ENCODE measurements at places on chromosomes 2 and 18.

DNA sequence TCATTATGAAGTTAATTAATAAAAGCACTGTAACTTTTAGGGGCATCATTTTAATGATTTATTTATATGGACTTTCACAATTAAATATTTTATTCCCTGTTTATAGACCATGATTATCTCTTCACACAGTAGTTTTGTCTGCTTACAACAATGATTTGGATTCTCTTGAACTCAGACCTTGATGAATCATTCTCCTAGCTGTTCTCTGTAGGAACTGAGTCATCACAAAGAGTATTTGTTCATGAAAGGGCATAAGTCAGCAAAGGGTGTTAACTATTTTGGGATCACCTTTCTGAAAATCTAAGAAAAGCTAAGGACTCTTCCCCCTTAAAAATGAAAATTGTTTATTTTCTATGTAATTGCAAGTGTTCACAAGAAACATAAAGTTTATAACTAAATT, 461.1 kb upstream of the UBE2E3 start:
- DNase-seq: peak; percentile 81

- DNase-seq: no peak
Measured at GRCh38 chr2:3814706-3815245, 111.4 kb downstream of the DCDC2C start.

DNA sequence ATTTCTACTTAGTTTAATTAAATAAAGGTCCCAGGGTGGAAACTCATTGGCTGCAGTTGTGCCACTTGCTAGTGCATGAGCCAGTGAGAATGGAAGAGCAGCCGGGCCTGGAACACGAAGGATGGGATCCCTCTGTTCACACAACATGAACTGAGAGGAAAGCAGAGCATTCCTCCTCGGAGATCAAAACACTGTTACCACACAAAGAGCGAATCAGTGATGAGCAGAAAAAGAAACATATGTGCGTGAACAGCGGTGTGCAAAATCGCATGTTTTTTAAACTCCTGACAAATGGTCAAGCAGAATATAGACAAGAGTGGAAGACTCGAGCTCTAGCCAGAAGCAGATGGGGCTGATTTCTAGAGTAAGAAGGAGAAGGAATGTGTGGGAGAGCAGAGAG, 28.4 kb upstream of the ANKRD44 start:
- no peak for DNase-seq

GRCh38 chr2:69559442-69560146, 83.9 kb downstream of the AAK1 start:
- peak; percentile 71 for DNase-seq

DNA sequence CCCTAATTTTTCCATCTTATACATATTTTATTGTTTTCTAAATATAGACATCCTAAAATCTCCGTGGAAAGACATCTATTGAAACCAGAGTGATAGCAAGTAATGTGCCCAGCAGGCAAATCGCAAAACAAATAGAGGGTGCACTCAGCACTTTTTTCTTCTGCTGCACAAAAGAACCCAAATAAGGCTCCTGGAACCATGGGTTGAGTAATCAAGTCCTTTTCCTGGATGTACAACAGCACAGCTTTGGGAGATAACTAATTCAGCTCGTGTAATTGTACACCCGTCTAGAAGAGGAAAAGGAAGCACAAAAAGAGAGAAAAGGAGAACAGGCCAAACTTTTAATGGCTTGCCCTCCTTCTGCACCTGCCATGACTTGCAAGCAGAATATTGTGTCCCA, 126.9 kb upstream of the TLK1 start:
- peak; percentile 52 for DNase-seq

GRCh38 chr18:72863754-72864153, 4.0 kb downstream of the NETO1 start:
- no peak for DNase-seq

- DNase-seq: no peak
Measured at GRCh38 chr2:120716641-120717585, 18.8 kb upstream of the GLI2 start.

- peak; percentile 45 for DNase-seq
Measured at GRCh38 chr2:82675186-82675585, 1783.9 kb downstream of the SUCLG1 start.

GRCh38 chr2:135817951-135818350, 19.0 kb downstream of the LCT start:
- DNase-seq: peak; percentile 36

- DNase-seq: no peak
Measured at GRCh38 chr2:58130238-58130637, 83.6 kb downstream of the VRK2 start.

DNA sequence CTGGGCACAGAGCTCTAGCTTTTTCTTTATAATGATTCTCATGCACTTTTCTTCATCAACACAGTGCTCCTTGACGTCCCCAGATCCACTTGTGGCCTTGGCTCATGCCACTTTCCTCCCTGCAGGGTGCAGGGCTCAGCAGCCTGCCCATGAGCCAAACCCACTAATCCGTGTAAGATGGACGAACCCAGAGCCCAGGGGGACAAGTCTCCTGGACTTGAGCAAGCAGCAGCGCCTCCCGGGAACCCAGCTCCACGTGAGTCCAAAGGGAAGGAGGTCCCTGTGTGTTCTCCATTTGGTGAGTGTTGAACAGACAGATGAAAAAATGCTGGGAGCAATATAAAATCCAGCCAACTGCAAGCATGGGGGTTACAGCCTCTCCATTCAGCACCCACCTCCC, 470.6 kb upstream of the HS6ST1 start:
- DNase-seq: no peak

DNA sequence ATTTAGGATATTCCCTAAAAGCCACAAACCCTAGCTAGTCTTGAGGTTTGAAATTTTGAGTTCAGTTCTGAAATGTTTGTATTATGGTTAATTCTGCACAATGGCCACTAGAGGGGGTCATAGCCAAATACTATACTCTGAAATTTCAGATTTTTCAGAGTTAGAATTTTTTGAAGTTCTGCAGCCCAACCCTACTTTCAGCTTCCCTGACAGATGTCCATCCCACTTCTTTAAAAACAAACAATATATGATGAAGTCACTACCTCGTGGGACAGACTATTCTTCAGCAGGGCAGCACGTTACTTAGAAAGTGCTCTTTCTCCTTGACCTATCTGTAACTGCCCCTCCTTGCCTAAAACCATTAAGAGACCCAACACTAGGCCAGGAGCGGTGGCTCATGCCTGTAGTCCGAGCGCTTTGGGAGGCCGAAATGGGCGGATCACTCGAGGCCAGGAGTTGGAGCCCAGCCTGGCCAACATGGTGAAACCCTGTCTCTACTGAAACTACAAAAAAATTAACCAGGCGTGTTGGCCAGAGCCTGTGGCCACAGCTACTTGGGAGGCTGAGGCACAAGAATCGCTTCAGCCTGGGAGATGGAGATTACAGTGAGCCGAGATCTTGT, 48.2 kb upstream of the PAPOLG start:
- DNase-seq: peak; percentile 46

DNA sequence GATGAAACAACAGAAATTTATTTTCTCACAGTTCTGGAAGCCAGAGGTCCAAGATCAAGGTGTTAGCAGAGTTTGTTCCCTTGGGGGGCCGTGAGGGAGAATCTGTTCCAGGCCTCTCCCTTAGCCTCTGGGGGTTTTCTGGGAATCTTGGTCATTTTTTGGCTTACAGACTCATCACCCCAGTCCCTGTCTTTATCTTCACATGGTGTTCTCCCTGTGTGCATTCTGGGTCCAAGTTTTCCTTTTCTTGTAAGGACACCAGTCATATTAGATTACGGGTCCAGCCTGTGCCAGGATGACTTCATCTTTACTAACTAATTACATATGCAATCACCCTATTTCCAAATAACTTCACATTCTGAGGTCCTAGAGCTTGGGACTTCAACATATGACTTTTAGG, 292.5 kb upstream of the TRIB2 start:
- DNase-seq: peak; percentile 31

- DNase-seq: no peak
Measured at GRCh38 chr2:99734236-99734635, 244.4 kb upstream of the REV1 start.

- no peak for DNase-seq
Measured at GRCh38 chr2:2919574-2920365, 457.8 kb downstream of the EIPR1 start.

- no peak for DNase-seq
Measured at GRCh38 chr18:2818281-2818680, 28.5 kb upstream of the EMILIN2 start.

DNA sequence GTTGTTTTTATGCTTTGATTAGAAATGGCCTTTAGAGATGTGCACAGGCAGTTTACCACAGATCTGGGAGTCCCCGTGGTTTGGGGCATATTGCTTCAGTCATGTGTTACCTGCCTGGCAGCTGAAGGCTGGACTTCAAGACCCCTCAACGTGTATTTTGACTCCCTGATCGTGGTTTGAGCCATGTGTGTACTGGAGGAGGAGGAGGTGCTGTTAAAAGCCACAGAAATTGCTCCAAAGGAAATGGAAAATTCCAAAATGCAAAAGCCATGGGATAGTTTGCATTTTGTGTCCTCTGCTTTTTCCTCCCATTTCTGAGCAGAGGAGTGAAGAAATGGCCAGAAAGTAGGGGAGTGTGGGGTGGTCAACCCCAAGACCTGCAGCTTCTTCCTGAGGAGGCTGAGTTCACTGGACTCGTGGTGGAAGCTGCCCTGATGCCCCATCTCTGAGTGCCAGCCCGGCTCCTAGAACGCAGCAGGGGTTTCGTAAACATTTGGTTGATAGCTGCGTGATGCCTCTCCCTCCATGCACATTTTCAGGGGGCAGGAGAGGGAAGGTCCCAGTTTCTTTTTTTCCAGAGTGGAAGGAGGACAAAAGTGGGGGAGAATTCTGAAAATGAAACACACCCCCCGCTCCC, 45.7 kb downstream of the ITGB1BP1 start:
- no peak for DNase-seq

DNA sequence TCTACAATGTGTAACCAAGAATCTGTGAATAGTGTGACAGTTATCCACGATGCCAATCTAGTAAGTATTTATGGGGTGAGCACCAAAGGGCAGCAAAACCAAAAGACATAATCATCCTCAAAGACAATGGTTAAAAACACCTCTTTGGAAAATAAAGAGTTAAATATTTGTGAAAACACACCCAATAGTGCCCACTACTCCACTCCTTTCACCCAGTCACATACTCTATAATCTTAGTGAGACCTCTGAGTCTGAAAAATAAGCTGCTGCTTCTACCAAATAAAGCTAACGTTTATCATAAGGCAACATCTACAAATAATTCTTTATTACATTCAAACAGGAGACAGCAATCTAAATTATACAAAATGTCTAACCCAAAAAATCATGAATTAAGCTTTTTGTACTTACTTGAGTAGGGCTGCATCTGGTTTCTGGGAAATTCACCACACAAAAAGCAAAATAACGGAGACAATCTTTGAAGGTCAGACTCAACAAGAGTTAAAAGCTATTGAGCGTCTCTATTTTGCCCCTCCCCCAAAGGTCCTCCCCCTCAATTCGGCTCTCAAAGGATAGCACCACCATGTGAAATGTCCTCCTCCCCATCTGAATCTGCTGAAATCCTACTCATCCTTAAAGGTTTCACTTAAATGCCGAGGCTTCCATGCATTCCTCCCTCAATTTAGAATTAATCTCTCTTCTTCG, 2.0 kb downstream of the RAPH1 start:
- DNase-seq: peak; percentile 19

DNA sequence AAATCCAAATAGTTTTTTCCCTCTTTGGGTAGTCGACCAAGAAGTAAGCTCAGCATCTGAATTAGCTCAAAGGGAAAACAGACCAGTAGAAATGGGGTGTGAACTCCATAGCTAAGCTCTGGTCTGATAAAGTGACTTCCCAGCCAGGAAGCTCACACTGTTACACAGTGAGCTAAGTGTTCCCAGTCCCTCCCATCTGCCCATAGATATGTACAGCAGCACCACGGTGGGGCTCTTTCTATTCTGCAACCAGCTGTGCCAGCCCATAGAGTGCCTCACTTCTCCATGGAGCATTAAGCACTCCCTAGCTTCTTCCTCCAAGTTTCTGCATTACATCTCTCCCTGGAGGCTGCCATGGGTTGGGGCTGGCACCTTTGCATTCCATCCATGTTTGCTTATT, 27.6 kb upstream of the NEMP2 start:
- DNase-seq: no peak

GRCh38 chr18:73908323-73908722, 239.3 kb downstream of the FBXO15 start:
- DNase-seq: peak; percentile 63

DNA sequence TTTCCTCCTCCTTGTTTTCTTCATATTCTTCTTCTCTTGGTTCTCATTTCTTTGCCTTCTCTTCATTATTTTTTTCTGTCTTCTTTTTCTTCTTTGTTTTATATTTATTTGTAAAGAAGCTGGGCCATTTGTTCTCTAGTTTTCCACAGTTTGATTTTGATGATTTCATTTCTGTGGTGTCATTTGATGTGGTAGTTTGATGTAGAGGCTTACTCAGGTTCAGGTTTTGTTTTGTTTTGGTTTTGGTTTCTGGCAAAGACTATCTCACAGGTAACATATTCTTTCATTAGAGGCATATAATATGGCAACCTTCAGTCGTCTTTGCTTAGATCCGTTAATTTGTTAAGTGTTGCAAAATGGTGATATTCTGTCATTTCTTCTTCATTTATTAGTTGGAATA, 75.3 kb downstream of the BABAM2 start:
- no peak for DNase-seq

GRCh38 chr2:241970716-241971115, 101.2 kb downstream of the RTP5 start:
- no peak for DNase-seq

GRCh38 chr18:60563082-60563481, 190.5 kb upstream of the MC4R start:
- DNase-seq: no peak

DNA sequence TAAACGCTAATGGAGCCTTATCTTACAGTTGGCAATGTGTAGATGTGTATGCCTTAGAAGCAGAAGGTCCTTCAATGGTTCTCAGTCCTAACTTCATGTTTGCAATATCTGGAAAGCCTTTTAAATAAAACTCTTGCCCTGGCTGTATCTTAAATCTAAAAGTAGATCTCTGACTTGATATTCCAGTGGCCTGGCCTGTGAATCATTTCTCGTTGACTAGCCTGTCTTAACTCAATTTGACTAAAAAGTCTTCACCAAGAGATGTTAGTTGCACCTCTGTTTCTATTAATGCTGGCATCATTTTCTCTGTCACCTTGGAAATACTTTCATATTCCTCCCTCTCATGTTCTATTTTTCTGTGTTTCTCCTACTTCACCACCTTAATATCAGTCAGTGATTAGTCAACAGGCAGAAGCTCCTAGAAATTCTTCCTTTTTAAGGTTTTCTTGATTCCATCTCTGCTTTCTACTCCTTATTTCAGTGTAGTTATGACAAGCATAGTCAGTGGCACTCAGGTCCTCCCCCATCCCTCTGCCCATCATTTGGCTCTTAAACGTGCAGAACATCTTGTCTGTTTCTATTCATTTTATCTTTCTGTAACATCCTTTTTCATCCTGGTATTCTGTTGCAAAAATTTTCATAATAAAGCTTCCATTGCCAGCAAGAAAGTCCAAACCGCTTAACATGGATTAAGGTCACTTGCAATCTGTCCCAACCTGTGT, 4.3 kb downstream of the ITGAV start:
- no peak for DNase-seq

- DNase-seq: peak; percentile 61
Measured at GRCh38 chr2:161223139-161223732, 63.0 kb downstream of the TANK start.

GRCh38 chr2:6813573-6813972, 52.1 kb downstream of the CMPK2 start:
- DNase-seq: no peak

Data from epithelial cell of esophagus (primary cell).